ENCODE measurements at places on chromosomes 1 and 21.
A peak's percentile ranks its signal among the peaks of the same experiment; 100 is the strongest.

DNA sequence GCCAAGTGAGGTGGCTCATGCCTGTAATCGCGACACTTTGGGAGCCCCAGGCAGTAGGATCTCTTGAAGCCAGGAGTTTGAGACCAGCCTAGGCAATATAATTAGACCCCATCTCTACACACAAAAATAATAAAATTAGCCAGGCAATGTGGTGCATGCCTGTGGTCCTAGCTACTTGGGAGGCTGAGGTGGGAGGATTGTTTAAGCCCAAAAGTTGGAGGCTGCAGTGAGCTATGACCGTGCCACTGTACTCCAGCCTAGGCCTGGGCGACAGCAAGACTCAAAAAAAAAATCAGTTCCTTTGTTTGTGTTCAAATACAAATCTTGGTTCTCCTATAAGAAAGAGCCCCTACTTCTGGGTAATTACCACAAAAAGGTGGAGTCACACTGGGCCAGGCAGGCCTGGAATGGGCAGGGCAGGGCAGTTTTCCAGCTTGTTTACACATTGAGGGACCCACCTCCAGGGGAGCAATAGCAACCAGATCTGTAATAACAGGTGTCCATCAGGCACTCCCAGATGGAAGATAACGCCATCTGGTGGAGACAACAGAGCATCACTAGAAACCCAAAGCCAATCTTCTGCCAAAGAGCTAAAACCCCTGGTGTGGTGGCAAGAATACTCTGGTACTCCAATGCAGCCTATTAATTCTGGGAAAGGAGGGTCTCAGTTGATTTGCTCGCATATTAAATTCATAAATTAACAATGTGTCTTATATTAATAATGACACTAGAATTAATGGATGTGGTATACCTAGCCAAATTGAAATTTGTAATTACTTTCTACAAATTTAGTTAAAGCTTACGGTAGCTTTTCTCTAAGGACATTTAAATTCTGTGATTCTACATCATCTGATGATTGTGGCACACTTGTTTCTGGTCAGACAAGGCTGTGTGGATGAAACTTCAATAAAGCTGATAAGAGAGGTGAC lies 13.2 kb downstream of the PPP1R15B start:
- peak; percentile 11 for DNase-seq

- DNase-seq = no peak
Observed at GRCh38 chr1:207821464-207822045, 69.7 kb downstream of the CD46 start.

- no peak for DNase-seq
Observed at GRCh38 chr1:109931189-109931731, 20.6 kb downstream of the CSF1 start.

DNA sequence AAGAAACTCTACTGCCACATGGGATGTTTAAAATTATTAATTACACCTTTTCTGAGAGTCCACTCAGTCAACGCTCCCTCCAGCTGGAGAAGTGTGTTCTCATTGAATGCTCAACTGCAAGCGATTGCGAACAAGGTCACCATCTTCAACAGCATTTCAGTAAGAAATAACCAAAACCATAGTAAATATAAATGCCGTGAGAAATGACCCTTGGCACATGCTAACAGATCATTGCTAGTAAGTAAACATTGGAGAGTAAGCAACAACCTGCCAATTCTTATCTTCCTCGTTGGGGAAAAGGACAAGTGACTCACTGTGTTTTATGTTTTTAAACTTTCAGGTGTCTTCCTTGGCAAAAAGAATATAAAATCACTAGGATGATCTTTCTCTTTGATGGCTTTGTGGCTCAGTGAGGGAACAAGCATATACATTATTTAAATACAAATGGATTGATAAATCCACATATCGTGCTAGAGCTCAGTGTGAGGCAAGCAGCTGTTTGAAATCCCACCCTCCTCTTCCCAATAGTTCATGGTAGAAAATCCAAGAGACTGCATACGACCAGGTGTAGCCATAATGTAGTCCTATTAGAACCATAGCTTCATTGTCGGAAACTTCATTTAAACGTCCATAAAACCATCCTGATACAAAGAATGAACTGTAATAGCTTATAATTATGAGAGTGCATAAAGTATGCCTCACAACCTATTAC lies 214.6 kb downstream of the GRIK1 start:
- DNase-seq = no peak
